ENCODE measurements at places on chromosomes 7 and 10.

GRCh38 chr10:12791728-12792127, 209.8 kb downstream of the CCDC3 start:
- no peak for DNase-seq

- no peak for DNase-seq
These were observed 79.1 kb downstream of the VTI1A start for GRCh38 chr10:112526139-112526538.

GRCh38 chr7:148607151-148607661, 16.6 kb downstream of the C7orf33 start:
- DNase-seq, result no peak

DNA sequence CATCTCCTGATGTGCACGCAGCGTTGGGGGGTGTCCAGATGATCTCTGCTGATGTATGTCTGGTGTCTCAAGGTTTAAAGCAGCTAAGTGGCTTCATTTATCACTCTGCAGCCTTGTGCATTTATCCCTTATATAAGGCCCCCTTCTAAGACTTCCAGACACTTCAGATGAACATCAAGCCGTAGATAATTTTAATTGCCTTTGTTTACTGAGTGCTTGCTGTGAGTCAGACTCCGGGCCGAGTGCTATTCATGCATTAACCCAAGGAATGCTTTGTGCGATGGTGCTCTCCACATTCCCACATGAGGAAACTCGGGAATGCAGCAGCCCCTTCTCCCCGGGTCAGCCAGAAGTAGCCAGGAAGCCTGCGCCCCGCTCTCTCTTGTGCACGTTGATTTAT, 328.6 kb upstream of the COBL start:
- DNase-seq, result no peak

DNA sequence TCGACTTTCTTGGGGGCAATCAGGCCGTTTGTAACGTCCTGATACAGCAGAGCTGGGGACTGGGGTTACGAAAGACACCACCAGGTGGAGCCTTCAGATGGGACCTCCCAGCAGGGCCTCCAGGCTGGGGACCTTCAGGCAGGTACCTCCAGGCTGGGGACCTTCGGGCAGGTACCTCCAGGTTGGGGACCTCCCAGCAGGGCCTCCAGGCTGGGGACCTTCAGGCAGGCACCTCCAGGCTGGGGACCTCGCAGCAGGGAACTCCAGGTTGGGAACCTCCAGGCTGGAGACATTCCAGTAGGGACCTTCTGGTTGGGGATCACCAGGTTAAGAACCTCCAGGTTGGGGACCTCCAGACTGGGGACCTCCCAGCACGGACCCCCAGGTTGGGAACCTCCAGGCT, 23.5 kb upstream of the GPR146 start:
- DNase-seq, result no peak

- DNase-seq, result no peak
These were observed 593.1 kb downstream of the SORCS1 start for GRCh38 chr10:106571192-106571946.

GRCh38 chr10:33132626-33133025, 174.6 kb upstream of the ITGB1 start:
- DNase-seq, result no peak

GRCh38 chr10:94521276-94522250, 24.0 kb upstream of the HELLS start:
- no peak for DNase-seq

GRCh38 chr10:70832221-70832620, 16.5 kb downstream of the SGPL1 start:
- no peak for DNase-seq

- DNase-seq, result no peak
These were observed 42.3 kb downstream of the GPAM start for GRCh38 chr10:112141292-112141691.

GRCh38 chr10:104130041-104130440, 8.1 kb downstream of the SFR1 start:
- no peak for DNase-seq

DNA sequence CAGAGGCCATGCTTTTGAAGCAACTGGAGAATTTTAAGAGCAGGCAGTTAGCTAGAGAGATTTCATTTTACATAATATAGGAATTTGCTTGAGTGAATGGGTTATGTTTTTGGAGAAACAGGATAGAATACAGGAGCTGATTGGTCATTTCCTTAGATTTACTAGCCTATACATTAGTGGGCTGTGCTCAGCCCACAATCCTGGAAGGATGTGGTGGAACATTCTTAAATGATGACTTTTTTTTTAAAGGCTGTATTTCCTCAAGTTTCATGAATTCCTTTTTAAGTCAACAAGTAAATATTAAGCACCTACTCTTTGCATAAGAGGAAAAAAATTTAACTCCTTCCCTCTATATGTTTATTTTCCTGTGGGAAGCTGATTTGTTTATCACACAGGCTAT, 314.4 kb upstream of the BMPER start:
- no peak for DNase-seq

DNA sequence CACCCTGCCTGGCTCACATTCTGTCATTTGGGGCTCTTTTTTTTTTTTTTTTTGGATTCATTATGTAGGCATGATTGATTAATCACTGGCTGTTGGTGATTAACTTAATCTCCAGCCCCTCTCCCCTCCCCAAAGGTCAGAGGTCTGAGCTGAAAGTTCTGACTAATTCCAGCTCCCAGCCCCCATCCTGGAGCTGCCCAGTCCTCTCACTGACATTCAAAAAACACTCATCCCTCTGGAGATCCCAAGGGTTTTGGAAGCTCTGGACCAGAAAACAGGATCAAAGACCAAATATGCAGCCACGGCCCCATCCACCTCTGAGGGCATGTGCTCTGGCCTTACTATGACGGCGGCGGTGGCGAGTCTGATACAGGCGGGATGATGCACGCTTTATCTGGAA, 53.8 kb downstream of the RBM17 start:
- DNase-seq, result no peak

- DNase-seq, result no peak
These were observed 114.6 kb upstream of the CNTNAP2 start for GRCh38 chr7:146002008-146002407.

DNA sequence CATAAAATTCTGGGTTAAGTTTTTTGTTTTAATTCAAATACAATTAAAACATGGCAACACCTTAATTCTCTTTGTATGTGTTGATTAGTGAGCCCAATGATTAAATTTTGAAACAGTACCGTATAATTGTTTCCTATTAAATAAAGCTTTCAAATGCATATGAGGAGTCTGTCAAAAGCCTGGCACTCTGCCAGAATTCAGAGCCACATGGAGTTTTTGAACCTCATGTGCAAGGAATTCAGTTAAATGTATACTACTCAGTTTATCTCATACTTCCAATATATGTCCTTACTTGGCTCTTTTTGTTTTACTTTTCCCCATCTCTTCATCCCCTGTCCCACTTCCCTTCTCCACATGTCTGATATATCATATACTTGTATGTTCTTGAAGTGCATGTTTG, 165.6 kb upstream of the FAM3C start:
- DNase-seq, result no peak

- no peak for DNase-seq
These were observed 18.5 kb downstream of the ZNF277 start for GRCh38 chr7:112225006-112225405.

GRCh38 chr10:130973127-130973839, 338.2 kb downstream of the TCERG1L start:
- DNase-seq, result no peak

DNA sequence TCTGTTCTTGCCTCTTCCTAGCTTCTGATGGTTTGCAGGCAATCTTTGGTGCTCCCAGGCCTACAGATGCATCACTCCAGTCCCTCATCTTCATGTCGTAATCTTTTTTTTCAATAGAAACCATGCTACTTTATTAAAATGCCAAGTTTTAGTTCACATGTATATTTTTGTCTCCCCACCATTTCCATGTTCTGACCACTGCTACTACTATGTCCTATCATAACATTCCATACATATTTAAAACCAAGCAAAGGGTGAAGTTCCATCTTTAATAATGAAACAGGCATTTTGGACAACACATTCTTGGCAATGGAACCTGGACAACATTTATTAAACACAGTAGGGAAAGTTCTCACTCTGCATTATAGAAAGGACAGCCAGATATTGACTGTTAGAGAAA, 58.8 kb downstream of the ZNF518A start:
- no peak for DNase-seq

- DNase-seq, result no peak
These were observed 645.7 kb downstream of the SUGCT start for GRCh38 chr7:40780460-40780859.

GRCh38 chr10:72335394-72336258, 19.1 kb downstream of the DNAJB12 start:
- DNase-seq, result peak; percentile 60

DNA sequence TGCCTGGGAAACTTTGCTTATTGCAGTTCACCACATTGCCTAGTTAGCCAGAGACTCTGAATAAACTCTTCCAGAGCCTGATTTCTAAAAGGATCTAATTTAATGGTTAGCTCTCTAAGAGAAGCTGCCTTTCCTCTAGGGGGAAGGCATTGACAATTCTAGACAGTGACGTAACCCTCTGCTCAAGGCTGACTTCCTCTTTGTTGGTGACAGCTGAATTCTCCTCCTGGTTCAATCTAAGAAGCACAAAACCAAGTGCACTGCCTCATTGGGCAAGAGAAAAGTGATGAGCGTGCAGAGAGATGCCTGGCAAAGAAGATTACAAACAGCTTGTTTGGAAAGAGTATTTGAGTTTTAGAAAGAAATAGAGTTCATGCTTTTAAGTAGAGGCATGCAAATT, 102.7 kb downstream of the MACC1 start:
- peak; percentile 42 for DNase-seq

GRCh38 chr7:30102281-30102680, 32.5 kb upstream of the MTURN start:
- DNase-seq, result no peak

DNA sequence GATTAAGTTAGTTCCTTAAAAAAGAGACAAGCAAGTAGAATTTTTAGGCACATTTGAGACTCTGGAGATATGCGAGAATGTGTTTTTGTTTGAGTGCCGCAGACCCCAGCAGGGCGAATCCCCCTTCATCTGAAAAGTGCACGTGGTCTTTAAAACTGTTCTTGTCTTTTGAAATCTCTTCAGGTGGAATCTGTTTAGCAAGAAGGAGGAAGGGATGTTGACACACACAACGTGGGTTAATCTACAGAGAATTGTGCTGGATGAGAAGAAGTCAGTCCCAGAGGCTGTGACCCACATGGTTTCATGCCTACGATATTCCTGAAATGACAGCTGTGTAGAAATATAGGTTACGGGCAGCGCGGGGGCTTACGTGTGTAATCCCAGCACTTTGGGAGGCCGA, 27.1 kb upstream of the ZFAND2A start:
- DNase-seq, result no peak

DNA sequence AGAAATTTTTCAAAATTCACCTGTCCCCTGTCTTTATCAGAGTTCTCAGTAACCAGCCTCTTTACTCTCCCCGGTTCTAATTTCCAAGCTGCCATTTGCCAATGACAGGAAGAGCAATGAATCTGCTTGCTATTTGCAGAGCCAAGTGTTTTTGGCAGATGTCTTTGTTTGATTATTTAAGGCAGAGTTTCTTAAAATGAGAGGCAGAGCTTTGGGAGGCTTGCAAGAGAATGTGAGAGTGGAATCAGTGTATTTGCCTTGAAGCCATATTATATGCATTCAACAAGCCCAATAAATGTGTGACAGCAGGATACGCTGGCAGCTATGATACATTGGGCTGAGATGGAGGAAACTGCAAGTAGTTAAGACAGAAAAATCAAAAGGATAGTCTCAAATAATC, 196.5 kb downstream of the PHF14 start:
- DNase-seq, result no peak

DNA sequence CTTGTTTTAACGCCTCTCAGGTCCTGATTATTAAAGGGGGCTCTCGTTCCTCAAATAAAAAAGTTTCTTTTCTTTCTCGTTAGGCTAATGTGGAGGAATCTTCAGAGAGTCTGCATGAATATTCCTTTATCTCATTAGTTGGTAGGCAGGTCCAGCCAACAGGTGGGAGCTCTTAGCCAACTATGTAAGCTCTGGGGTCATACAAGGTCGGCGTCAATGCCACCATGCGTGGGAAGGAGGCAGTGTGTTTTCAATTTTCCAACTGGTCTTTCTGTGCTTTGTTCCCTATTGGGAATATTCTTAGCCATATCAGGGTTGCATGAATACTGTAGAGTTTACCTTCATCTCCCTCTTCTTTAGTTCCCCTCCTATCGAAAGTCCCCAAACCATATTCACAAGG, 118.5 kb upstream of the SVIL start:
- DNase-seq, result no peak

DNA sequence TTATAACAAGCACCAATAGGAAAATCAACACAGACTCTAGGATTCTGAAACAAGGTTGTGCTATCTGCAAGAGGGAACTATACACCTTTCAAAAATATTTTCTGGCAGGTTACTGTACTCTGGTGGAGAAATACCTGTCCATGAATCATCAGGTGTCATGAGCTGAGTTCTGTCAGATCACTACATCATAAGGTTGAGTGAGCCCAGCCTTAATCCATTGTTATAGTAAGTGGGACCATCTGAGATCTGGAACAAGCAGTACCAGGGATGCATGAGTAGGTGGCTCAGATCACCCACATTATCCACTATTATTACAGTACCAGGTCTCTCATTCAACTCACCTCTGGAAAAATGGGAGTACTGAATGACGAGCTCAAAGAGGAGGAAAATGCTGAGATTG, 212.4 kb downstream of the DGKI start:
- no peak for DNase-seq

- DNase-seq, result no peak
These were observed 25.9 kb downstream of the PIK3CG start for GRCh38 chr7:106890952-106891351.

GRCh38 chr7:142461437-142461836, 203.6 kb upstream of the PRSS58 start:
- DNase-seq, result no peak

DNA sequence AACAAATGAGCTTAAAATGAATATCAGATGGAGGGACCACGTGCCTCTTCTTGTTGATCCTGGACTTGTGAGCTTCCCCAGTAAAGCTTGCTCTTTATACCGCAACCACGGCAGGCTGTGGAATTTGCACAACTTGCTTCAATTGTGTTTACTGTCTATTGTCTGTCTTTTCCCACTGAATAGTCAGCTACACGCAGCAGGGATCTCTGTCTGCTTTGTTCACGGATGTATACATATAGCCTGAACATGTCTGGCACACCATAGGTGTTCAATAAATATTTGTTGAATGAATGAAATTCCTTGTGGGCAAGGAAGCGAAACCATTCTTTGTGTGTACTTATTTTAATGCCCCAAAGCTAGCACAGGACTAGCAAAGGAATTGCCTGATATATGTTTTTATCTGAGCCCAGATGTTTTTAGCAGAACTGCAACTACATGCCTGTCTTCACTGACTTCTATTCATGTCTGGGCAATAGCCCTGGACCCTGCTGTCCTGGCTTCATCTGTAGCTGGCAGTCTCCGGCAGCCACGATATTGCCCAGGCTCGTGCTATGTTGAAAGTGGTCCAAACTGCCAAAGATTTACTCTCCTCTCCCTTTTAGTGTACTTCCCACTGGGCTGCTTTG, 29.9 kb upstream of the IFRD1 start:
- DNase-seq, result no peak

DNA sequence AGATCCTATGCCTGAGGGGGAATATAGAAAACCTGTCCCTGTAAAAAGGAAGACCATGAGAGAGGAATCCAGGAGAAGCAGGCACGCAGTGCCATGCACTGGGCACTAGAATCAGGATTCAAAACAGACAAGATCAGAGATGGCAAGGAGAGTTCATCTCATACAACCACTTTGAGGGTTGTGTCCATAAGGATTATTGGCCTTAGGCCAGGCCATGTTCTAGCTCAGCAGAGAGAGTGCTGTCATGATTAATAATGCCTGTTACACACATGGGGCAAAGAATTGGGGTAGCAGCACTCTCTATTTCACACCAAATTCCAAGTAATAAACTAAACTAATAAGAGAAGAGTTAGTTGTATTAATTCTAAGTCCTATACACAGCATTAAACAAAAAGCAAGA, 29.1 kb downstream of the EZH2 start:
- DNase-seq, result no peak

Measured in GM19239 (cell line).